ENCODE measurements at places on chromosomes 1 and 21. TPM values are rescaled to one million over a fixed set of nuclear protein-coding genes. Genes with fewer than 3 reads are reported as not detected.

Gene RNF11
- total RNA-seq, result 128 TPM

Gene KRTAP7-1
- total RNA-seq, result not detected

Gene FOXD2
- not detected for total RNA-seq

Gene NLRP3
- total RNA-seq, result 1.5 TPM

Gene PROK1
- not detected for total RNA-seq

Gene CD101
- 1.3 TPM for total RNA-seq

Gene LRRC71
- total RNA-seq, result not detected

Gene VTCN1
- total RNA-seq, result not detected

Gene CACNA1S
- total RNA-seq, result not detected

GRCh38 chr21:46048926-46049889 lies 48.7 kb upstream of the COL6A2 start:
- DNase-seq, result peak; percentile 97

DNA sequence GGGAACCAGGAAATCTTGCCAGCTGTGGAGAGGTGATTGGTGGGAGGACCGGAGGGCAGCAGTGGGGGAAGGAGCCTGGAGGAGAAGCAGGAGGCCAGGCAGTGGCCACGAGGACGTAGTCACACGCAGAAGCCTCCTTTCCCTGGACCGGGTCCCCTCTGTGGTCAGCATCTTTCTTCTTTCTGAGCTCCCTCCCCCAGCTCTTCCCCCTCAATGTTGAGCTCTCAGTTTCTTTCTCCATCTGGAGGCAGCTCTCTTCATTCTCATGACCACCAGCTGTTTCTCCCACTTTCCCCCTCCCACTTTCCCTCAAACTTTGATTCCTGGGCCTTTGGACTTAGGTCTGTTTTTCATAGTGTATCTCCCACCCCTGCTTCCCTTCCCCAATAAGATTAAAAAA lies 18.3 kb downstream of the KIRREL1 start:
- no peak for DNase-seq

DNA sequence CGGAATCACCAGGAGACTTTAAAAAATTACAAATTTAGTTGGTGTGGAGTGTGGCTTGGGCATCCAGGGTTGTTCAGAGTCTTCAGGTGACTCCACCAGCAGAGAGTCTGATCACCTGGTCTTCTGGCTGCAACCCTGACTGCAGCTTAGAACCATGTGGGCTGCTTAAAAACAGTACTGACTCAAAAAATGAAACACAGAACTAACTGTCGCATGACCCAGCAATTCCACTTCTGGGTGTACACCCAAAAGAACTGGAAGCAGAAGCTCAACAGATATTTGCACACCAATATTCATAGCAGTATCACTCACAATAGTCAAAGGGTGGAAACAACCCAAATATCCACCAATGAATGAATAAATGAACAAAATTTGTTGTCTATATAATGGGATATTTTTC lies 17.3 kb downstream of the TLR5 start:
- DNase-seq, result no peak

DNA sequence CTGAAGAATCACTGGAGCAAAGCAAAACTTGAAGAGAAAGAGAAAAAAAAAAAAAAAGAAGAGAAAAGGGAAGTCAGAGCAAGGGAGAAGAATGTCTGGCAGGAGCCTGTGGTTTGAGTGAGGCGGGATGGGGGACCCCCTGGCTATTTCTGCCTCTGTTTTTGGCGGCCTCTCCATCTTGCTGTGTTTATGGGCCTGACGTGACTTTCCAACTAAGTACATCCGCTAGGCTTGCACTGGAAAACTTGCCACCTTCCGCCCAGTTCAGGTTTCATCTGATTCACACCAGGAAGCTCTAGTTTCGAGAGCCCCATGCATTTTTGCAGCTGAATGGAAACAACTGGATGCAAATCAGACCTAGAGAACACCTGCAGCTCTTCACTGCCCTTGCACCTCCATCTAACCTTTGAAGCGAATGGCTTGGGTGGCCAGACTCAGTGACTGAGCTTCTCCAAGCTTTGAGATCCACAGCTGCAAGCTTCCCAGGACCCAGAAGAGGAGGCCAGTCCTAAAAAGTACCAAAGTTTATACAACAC lies 28.0 kb downstream of the TBX15 start:
- peak; percentile 68 for DNase-seq

GRCh38 chr1:247845693-247846017 lies 4.0 kb upstream of the OR11L1 start:
- DNase-seq, result no peak

GRCh38 chr1:12386130-12386529 lies 156.3 kb downstream of the VPS13D start:
- DNase-seq, result no peak

GRCh38 chr1:113088972-113089371 lies 16.0 kb downstream of the LRIG2 start:
- DNase-seq, result no peak

DNA sequence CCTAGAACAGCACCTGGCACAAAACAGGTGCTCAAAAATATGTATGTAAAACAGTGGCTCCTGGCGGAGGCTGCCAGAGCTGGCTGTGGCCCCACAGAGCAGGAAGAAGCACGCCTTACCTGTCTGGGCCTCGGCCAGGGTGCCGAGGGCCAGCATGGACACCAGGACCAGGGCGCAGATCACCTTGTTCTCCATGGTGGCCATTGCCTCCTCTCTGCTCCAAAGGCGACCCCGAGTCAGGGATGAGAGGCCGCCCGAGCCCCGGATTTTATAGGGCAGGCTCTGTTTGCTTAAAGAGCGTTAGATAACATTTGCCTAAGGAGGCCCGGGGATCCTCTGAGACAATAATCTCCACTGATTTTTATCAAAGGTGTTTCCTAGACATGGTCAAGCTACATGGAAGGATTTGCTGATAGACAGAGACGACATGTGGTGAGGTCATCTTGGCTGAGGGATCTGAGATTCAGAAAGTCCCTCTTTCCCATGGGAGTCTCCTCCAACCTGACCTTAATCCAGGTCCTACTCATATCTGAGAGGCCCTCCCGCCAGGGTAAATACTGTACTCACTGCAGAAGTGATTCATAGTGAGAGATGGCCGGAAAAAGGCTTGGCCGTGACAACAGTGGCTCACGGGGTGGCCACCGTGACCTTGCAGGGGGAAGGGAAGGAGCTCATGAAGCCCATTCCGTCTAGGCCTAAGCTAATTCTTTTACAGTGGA lies at the start of gene TFF1:
TFF1 (minus strand) TSS at position 244 of the 719 bp plus-strand sequence; CDS start at position 204, 40 bp downstream.
- no peak for DNase-seq

DNA sequence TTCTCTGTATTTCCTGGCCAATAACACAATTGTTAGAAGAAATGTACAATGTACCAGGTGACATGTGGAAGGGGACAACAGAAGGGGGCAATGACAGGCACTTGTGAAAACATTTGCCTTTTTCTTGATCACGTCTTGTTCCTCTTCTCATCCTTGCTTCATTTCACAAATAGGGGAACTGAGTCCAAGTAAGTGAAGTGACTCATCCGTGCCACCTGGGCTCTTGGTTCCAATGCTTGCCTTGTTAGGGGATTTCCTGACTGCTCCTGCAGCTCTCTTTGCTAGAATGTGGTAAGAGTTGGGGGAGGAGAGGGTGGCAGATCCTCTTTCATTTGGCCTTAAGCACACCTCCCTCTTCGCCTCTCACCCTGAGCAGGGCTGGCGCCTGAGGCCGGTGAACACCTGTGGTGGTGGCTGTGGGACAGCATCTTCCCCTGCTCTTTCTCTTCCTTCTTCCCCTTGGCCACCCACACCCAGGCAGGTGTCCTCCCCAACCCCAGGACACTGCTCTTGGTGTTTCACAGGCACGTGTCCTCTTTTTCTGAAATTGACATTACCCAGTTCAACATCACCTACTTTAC lies 2.2 kb upstream of the RHEX start:
- DNase-seq, result no peak

DNA sequence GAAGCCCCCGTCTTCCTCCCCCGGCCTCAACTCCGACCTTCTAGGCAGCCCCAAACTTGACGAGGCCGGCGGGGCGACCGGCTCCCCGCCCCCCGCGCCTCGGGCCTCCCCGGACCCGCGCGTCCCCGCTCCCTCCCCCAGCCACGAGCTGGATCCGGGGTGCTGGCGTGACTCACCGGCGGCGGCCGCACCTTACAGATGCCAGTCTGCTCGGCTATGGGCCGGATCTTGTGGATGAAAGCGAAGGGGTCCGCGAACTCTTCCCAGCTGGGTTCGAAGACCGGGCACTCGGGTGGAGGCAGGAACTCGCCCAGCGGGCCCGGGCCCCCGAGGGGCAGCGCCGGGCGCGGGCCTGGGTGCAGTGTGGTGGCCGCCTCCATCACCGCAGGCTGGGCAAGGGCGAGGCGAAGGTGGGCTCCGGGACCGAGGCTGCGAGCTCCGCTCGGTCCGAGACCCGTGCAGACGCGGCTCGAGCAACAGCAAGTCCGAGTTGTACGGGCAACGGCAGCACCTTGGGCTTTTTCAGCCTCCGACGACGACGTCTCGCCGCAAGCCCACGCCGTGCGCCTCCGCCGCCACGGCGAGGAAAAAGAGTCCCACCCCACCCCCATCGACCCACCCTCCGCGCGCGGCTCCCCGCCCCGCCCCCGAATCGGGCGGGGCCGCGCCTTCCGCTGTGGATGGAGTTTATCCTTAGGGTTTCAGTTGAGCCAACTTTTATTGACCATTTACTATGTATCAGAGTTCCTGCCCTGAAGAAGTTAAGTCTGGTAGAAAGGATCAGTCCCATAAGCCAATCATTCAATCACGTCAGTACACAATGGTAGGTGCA lies at the start of gene KDM5B:
KDM5B (minus strand) TSS at position 496 of the 832 bp plus-strand sequence; CDS start at position 380, 116 bp downstream.
- DNase-seq, result no peak

GRCh38 chr1:61307422-61308142 lies 225.2 kb downstream of the NFIA start:
- no peak for DNase-seq

DNA sequence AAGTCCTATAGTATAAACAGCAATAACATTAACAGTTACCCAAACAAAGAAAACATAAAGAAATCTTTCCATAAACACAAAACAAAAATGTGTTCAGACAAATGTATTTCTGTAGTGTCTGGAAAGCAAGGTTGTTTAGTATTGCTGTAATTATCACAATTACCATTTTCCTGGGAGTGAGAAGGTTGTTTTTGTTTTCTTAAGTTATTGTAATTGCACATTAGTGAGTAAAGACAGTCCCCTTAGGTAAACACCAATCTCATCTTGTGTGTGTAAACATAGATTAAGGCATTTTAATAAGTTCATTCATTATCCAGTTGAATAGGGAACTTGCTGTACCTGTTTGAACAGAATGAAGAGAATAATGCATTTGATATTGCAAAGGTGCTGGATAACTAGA lies 356.9 kb upstream of the ADGRL4 start:
- no peak for DNase-seq

GRCh38 chr1:16969651-16970050 lies 10.8 kb downstream of the MFAP2 start:
- no peak for DNase-seq

- no peak for DNase-seq
Measured at GRCh38 chr1:159009287-159009686, 420 bp upstream of the IFI16 start.

DNA sequence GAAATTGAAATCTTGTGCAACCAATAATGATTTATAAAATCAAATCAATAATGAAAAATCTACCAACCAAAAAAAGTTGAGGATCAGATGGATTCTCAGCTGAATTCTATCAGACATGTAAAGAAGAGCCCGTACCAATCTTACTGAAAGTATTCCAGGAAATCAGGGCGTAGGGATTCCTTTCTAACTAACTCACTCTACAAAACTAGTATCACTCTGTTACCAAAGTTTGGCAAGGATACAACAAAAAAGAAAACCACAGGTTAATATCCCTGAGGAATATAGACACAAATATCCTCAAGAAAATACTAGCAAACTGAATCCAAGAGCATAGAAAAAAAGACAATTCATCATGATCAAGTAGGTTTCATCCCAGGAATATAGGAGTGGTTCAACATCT lies 52.8 kb upstream of the ADGRL4 start:
- DNase-seq, result no peak

DNA sequence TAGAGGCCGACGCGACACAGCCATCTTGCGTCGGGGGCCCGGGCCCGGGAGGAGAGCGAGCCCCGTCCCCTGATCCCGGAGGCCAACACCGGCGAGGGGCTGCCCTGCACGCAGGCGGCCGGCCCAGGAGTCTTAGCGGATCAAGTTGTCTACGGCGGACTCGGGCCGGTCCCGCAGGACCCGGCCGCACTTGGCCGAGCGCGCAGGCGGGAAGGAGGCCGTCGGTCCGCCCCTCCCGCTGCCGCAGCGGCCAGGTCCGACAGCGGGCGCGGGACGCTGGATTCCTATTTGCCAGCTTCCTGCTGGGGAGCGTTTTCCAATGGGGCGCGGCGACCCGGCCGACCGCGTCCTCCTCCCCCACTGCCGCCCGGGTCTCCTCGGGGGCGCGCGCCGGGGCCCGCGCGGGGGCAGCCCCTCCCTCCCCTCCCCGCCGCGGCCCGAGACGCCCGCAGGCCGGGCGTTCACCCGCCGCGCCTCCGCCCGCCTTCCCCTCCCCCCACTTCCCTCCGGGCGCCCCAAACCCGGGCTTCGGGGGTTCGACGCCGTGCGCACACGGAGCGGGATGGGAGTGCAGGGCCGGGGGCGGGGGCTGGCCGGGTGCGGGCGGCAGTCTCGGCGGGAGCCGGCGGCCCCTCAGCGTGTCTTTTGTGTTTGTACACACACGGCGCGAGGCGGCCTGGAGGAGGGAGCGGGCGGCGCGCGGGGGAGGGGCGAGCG lies 517 bp upstream of the H3-3A start:
- DNase-seq, result peak; percentile 93

DNA sequence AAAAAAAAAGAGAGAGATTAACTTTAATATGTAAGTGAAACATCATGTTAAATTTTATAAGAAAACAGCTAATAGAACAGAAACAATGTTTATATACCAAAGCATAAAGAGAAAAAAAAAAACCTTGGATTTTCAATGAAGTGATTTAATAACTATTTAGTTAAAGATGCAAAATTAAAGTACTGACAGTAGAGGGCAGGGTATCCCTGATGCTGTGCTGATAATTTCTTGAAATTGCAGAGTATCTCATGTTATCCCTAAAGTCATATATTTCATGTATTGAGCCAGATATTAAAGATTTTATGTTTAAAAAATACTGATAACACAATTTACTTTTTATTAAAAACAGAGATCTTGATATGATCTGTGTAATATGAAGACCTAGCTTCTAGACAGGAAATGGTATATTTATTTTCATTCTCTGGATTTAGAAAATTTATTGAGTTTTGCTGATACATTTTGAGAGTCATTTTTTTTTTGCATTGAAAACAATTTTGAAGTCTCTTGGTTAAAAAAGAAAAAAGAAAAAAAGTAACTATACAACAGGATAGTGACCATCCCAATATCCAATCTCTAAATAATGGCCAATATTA lies 273.2 kb downstream of the USP25 start:
- no peak for DNase-seq

DNA sequence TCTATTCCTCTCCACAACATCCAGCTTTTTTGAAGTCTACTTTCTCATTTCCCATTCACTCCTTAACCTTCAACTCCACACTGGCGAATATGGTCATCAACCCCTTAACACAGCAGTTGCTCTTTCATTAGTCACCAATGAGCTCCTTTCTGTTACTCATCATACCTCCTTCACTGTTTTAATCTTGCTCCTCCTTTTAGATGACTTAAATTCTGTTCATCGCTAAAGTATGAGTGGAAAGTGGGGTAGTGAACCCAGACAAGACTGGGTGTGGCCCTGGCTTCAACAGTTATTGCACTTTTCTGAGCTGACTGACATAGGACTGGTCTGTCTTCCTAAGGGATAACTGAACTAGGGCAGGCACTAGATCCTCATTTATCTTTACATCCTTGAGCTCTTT lies 51.3 kb downstream of the AKT3 start:
- DNase-seq, result no peak

GRCh38 chr1:162548170-162548569 lies 13.4 kb upstream of the UAP1 start:
- no peak for DNase-seq

GRCh38 chr1:53484705-53485477 lies 25.7 kb downstream of the DMRTB1 start:
- no peak for DNase-seq

- no peak for DNase-seq
Measured at GRCh38 chr1:43853161-43853921, 80.3 kb upstream of the ARTN start.
